ENCODE measurements at places on chromosomes 6 and 20. TPM values are rescaled to one million over a fixed set of nuclear protein-coding genes. Genes with fewer than 3 reads are reported as not detected.

The PDRG1 gene
- 26.0 TPM for polyA plus RNA-seq

The PRKN gene
- 4.1 TPM for polyA plus RNA-seq

The APOM gene
- polyA plus RNA-seq = 2.4 TPM

The MTFR2 gene
- polyA plus RNA-seq = 7.8 TPM

The DEFB124 gene
- not detected for polyA plus RNA-seq

The CDH4 gene
- polyA plus RNA-seq = 0.45 TPM

The BPIFB1 gene
- polyA plus RNA-seq = not detected

The SIRPD gene
- not detected for polyA plus RNA-seq

The SRSF12 gene
- polyA plus RNA-seq = 8.6 TPM

The PSMB8 gene
- polyA plus RNA-seq = 3.1 TPM

The EBF4 gene
- not detected for polyA plus RNA-seq

The TUBB2B gene
- polyA plus RNA-seq = 46.3 TPM

The ITCH gene
- 28.9 TPM for polyA plus RNA-seq

The WFDC5 gene
- not detected for polyA plus RNA-seq

The MCHR2 gene
- not detected for polyA plus RNA-seq

The HRH3 gene
- polyA plus RNA-seq = not detected

The PGC gene
- not detected for polyA plus RNA-seq

The ANKRD66 gene
- polyA plus RNA-seq = not detected

The TP53TG5 gene
- polyA plus RNA-seq = 3.8 TPM

The OVOL2 gene
- polyA plus RNA-seq = 0.98 TPM

The EHMT2 gene
- 5.9 TPM for polyA plus RNA-seq

The ZBTB22 gene
- polyA plus RNA-seq = 0.42 TPM

The C20orf96 gene
- polyA plus RNA-seq = 9.2 TPM

Data from Purkinje cell (primary cell).